Right cardiac atrium (tissue), 5 donors: ENCODE measurements at places on chromosomes 4 and X.
A peak's percentile ranks its signal among the peaks of the same experiment; 100 is the strongest.

GRCh38 chr4:8157944-8158709 lies 486 bp downstream of the ABLIM2 start:
- no peak for DNase-seq

DNA sequence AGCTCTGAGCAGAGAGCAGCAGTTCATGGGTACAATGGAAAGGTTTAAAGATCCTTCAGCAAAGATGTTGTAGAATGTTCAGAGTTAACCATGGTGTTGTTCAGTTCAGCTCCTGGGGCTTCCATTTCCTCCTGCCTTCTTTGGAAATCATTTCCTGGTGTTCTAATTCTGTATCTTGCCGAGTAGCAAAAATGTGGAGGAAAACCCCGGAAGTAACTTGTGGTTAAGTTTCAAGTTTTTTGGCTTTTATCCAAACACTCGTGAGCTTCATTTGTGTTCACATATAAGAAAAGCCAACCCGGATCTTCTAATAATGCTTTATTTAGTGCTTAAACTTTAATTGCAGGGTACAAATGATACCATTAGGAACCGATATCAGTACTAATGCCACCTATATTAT lies 33.6 kb upstream of the ARX start:
- no peak for DNase-seq

DNA sequence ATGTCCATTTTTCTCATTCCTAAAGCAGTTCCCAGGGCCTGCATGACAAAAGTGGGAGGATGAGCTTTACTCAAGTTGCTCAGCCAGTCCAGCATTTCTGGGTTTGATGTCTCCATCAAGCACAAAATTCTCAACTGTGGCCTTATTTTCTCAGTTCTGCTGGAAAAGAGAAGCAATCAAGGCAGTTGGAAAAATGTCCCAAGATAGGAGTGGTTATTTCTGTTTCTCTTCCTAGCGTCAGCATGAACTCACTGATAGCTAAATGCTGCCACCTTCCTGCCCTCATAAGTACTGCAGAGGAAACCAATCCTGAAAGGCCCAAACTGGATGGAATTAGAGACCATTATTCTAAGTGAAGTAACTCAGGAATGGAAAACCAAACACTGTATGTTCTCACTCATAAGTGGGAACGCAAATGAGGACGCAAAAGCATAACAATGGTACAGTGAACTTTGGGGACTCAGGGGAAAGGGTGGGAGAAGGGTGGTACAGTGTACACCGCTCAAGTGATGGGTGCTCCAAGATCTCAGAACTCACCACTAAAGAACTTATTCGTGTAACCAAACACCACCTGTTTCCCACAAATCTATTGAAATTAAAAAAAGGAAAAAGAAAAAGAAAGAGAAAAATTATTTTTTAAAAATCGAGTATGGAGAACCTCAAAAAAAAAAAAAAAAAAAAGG lies 29.6 kb downstream of the ADH7 start:
- peak; percentile 57 for DNase-seq

GRCh38 chr4:3318561-3319021 lies 25.8 kb downstream of the RGS12 start:
- peak; percentile 5 for DNase-seq

GRCh38 chr4:24809815-24810405 lies 14.5 kb downstream of the SOD3 start:
- no peak for DNase-seq

DNA sequence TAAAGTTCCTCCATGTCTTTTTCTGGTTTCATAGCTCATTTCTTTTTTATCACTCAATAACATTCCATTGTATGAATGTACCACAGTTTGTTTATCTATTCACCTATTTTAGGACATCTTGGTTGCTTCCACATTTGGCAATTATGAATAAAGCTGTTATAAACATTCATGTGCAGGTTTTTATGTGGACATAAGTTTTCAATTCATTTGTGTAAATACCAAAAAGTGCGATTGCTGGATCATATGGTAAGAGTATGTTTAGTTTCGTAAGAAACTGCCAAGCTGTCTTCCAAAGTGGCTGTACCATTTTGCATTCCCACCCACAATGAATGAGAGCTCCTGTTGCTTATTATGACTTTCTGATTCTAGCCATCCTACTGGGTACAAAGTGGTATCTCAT lies 36.3 kb upstream of the ZFX start:
- no peak for DNase-seq

GRCh38 chr4:174396599-174397110 lies 112.9 kb downstream of the CEP44 start:
- no peak for DNase-seq

DNA sequence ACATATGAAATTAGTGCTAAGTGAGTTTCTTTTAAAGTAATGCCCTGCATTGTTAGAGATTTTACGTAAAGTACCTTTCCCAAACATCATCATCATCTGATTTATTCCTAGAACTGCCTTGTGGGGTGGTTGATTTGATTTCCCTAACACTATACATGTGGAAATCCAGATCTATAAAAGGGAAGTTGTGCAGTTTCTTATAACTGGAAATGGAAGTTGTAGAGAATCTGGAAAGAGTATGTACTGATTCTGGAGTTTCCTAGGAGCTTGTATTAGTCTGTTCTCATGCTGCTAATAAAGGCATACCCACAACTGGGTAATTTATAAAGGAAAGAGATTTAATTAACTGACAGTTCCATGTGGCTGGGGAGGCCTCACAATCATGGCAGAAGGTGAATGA lies 47.9 kb downstream of the BMP2K start:
- no peak for DNase-seq

GRCh38 chrX:100674705-100675104 lies 30.7 kb downstream of the SRPX2 start:
- DNase-seq, result no peak

DNA sequence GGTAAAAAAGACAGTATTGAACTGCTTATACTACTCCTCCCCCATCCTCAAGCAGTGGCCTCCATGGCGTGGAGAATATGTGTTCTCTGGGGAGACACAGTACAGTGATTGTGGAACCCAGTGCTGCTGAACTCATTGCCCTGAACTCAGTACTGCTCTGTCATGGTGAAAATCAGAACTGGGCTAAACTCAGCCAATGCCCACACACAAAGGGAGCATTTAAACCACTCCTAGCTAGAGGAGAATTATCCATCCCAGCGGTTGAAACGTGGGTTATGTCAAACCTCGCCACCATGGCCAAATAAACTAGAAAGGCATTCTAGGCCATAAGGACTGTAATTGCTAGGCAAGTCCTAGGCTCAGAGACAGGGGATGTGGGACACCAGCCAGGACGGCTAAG lies 131.8 kb downstream of the SPOCK3 start:
- no peak for DNase-seq

DNA sequence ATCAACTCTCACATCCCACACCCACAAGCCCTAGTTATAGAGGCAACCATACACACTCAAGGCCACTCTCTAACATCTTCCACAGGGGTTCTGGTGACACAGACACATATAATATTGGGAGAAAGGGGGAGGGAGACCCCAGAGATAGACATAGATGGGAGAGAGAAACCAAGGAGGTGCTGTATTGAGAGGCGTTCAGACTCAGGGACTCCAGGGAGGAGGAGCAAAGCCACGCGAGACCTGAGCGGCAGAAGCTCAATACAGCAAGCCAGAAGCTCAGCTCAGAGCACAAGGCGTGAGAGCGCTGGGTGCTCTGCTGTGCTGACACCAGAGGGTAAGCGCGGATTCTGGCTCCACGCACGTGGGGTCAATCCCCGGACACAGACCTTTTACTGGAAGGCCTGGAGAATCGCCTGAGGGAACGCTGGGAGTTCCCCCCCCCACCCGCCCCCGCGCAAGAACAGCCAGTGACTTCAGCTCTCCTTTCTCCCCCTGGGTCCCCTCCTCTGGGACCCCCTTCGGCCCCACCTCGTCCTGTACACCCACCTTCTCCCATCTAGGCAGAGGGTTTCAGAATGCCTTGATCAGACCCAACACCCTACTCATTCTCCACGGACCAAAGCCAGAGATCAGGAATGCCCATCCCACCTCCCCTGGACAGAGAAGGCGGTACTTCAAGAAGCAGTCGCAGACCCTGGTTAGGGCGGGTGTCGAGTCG lies 8.7 kb downstream of the MSX1 start:
- DNase-seq, result no peak

- DNase-seq, result no peak
Measured at GRCh38 chrX:54866609-54867008, 54.0 kb upstream of the TRO start.

- DNase-seq, result no peak
Measured at GRCh38 chrX:56812515-56813105, 83.6 kb downstream of the NBDY start.

DNA sequence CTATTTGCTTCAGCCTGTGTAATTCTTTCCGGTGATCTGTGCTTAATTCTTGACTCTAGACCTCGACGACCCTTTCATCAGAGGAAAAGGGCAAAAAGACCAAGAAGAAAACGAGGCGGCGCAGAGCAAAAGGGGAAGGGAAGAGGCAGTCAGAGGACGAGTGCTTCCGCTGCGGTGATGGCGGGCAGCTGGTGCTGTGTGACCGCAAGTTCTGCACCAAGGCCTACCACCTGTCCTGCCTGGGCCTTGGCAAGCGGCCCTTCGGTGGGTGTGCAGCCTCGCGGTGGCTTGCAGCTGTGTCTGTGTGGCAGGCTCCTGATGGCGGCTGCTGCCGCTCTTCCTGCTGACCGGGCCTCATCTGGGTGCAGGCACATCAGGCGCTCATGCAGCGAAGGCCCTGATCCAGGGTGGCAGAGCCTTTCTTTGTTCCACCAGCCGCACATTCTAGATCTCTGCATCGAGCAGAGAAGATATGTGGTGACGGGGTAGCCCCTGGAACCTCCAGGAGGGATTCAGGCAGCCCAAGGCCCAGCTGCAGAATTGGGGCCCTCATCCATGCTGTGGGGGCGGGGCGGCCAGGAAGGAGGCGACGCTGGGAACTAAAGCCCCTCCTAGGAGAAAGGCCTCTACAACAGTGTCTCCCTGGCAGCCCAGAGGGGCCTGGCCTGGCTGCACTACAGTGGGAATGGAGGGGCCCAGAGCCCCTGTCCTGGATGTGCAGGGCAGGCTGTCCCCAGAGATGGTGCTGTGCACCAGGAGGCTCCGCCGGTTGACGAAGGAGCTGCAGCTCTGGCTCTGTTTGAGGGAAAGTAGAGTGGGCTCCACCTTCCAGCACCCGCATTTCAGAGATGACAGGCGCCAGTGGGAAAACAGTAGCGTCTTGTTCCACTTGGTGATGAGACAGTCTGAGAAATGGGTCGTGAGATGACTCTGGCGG lies 32.1 kb downstream of the NELFA start:
- DNase-seq, result no peak

GRCh38 chr4:15945516-15945915 lies 7.0 kb upstream of the FGFBP1 start:
- DNase-seq, result no peak

DNA sequence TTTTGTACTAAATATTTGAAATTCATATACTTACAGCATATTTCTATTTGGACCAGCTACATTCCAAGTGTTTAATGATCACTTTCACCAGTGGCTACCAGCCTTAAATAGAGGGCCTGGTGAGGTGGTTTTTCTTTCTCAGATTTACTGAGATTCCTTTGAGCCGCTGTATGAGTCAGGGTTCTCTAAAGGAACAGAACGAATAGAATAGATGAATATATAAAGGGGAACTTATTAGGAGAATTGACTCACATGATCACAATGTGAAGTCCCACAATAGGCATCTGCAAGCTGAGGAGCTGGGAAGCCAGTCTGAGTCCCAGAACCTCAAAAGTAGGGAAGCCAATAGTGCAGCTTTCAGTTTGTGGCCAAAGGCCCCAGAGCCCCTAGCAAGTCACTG lies 146.2 kb upstream of the TLL1 start:
- DNase-seq, result no peak

DNA sequence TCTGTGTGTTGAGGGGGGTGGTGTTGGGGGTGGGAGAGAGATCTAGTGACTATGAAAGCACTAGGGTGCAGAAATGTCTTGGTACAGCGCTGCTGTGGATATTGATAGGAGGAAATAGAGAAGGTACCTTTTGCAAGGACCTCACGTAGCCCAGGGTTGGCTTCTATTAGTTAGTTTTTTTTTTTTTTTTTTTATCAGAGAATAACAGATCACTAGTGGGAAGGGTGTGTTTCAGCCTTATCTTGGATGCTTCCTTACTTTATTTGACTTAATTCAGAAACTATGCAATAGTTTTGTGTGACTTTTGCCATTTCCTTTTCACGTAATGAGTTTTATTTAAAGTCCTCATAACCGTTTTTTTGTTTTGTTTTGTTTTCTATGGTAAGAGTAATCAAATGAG lies 16.4 kb upstream of the PGRMC2 start:
- DNase-seq, result no peak

- no peak for DNase-seq
Measured at GRCh38 chr4:17761062-17761461, 20.4 kb downstream of the FAM184B start.
